ENCODE measurements at places on chromosomes 4 and X.

DNA sequence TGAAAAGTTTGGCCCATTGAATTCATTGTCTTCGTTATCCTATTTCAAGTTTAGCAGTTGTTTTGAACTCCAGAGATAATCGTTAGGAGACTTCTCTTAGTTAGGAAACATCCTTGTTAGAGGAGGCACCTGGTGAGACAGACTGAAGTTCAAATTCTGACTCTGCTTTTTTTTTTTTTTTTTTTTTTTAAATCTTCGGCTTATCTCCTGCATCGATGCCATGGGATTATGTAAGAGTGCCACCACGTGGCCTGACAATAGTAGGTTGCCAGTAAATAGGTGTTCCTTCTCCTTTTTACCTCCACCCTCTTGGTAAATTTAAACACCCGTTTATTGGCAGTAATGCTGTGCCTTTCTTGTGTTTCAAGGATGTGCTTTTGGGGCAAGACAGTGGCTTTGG, 149.3 kb downstream of the SOWAHB start:
- peak; percentile 49 for DNase-seq

DNA sequence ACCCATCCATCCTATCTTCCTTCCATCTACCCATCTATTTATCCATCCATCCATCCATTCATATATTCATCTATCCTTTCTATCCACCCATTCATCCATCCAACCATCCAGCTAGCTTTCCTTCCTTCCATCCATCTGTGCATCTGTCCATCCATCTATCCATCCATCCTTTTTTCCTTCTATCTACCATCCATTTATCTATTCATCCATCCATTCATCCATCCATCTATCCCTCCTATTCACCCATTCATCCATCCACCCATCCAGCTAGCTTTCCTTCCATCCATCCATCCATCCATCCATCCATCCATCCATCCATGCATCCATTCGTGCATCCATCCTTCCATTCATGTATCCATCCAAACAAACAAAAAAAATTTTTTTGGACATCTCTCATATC, 118.8 kb downstream of the PSAPL1 start:
- no peak for DNase-seq

DNA sequence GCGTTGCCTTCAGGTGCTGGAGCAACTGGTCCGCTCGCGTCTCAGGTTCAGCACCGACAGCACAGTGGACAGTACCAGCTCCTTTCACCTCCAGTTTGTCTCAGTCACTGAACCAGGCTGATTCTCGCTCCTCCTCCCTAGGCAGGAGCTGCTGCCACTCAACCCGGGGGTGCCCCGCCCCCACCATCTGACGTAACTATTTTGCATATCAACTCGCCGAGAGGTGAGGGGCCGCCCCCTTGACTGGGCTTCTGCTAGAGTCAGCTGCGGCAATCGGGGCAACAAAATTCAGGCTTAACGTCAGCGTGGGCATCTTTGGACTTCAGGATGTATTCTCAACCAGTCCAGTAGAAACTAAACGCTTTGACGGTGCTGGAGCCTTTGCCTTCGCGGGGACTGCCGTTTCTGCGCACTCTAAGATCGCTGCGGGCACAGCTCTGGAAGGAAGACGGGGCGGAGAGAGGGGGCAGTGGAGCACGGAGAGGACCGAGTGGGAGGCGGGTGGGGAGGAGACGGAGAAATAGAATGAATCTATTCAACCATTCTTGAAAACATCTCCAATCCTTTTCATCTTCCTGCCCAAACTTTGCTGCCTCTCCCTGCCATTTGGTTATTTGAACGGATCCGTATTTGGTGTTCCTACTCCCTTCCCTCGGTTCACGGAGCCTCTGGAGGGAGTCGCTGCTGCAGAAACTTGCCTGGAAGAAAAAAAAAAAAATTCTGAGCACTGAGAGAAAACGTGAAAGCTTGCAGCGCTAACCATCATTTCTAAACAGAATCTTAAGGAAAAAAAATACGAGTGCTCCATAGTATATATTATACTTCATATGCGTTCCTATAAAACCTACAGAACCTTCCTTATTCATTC, at the start of gene FSTL5:
FSTL5 (minus strand) TSS at position 109 of the 868 bp plus-strand sequence. CDS start 52,604 bp downstream, outside the sequence.
- DNase-seq = peak; percentile 53

GRCh38 chrX:138287205-138287877, 424.2 kb downstream of the FGF13 start:
- DNase-seq = peak; percentile 1

DNA sequence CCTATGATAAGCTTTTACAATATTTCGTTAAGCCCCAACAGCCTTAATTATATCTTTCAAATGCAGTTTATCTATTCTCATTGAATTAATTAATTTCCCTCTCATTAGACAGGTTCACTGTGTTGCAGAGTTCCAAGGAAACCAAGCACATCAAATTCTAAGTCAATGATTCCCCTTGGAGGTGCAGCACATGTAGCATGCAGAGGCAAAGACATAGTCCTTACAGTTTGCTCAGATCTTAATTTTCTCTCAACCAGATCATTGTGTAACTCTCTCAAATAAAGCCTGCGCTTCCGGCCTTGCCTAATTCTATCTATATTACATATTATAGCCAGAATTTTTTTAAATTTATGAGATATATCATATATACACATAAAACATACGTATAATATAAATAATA, 205.4 kb downstream of the GRIA2 start:
- DNase-seq = no peak

- DNase-seq = peak; percentile 49
These were observed 7.3 kb downstream of the FGFBP2 start for GRCh38 chr4:15955670-15956069.

DNA sequence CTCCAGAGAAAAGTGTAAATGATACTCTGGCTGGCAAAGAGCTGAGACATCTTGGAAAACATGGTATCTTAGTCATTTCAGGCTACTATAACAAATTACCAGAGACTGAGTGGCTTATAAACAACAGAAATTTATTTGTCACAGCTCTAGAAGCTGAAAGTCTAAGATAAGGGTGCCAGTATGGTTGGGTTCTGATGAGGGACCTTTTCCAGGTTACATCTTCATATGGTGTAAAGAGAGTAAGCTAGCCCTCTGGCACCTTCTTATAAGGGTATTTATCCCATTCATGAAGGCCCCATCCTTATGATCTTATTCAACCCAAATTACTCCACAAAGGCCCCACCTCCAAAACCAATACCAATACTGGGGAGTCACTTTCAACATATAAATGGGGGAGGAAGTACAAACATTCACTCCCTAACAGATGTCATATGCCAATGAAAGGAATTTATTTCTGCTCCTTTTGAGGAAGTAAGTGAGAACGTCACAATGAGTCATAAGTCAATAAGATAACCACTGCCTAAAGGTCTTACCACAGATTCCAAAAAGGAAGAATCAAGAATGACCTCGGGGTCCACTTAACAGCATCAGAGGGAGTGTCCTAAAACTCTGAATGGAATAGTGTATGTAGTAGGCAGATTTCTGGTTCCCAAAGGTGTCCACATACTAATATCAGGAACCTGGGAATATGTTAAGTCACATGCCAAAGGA, 246.6 kb downstream of the OPHN1 start:
- peak; percentile 69 for DNase-seq

DNA sequence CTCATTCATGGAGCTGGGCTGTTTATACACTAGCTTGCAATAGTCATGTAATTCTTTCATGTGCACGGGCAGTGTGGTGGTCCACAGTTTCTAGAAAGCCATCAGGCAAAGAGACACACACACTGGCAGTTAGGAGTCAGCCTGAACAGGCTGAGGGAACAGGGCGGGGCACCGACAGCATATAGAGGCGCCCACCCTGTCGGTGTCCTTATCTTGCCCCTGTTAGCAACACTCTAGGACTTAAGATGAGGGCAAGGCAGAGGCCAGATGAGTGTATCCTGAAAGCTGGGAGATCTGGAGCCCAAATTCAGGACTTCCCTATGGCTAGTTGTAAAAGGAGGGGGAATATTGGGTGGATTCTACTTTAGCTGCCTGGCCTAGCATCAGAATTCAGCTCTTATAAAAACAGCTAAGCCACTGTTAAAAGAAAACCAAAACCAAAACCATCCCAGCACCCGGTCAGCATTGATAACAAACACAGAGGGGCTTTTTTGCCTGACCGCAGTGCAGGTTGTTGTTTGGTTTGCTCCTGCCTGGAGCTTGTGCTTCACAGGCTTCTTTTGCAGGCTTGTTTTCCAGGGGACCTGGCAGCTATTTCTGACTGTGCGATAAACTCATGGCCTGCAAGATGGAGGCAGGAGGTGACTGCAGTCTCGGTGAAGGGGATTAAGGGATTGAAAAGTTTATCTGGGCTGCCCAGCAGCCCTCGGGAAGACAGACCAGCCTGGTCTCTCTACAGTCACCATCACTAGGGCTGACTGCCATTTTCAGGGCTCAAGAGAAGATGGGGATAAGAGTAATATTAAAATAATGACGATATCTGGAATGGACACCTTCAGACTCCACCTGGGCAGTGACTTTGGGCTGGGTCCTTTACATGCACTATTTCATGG, 638.9 kb downstream of the MID1IP1 start:
- DNase-seq = no peak

- peak; percentile 88 for DNase-seq
These were observed 48.3 kb downstream of the AMELX start for GRCh38 chrX:11341274-11342201.

DNA sequence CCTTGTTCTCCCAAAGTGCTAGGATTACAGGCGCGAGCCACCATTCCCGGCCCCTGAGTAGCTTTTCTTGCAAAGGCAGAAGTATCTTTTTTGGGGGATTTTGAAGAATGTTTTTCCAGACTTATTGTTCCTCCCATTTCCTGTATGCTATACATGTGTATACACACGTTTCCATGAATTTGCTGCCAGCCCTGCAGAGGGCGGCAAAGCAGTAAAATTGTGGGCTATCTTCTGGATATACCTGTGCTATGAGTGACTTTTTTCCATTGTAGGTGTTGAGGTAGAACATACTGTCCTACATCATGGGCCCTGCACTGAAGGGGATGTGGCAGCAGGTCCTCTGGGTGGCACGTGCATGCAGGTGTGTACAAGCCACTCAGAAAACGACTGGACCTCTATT, 16.9 kb upstream of the MED28 start:
- peak; percentile 51 for DNase-seq

- DNase-seq = no peak
These were observed 82.9 kb downstream of the DKK2 start for GRCh38 chr4:106953036-106953705.

DNA sequence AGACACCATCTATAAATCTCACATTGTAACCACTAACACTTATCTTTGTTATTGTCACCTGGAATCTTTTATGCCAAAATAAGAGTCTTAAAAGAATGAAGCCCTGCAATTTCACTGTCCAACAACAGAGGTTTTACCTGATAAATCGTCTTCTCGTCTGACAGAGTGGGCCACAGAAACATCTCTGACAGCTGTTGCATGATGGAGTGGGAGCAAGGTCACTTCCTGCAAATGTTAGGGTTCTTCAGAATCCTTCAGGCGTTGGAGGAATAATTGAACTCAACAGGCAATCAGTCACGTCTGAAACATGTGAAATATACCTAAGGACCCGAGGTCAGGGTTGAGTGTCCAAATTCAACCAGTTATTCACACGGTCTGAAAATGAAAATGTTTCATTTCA, 353.6 kb downstream of the TRIML1 start:
- DNase-seq = no peak

Data from PC-3 (cell line).